ENCODE measurements at places on chromosomes 2 and 18. TPM values are rescaled to one million over a fixed set of nuclear protein-coding genes. Genes with fewer than 3 reads are reported as not detected.

Gene BMP10
- 0.83 TPM for total RNA-seq

Gene SLC9A4
- not detected for total RNA-seq

Gene GALR1
- 0.08 TPM for total RNA-seq

Gene RAD51AP2
- 0.43 TPM for total RNA-seq

Gene KHK
- 1.1 TPM for total RNA-seq

Gene PPP1R1C
- 29.6 TPM for total RNA-seq

Gene SMIM21
- not detected for total RNA-seq

Gene UGT1A4
- total RNA-seq, result not detected

Gene VPS4B
- 22.4 TPM for total RNA-seq

Gene MARCHF7
- 86.5 TPM for total RNA-seq

Gene NTSR2
- total RNA-seq, result not detected

Gene DUSP2
- 1.3 TPM for total RNA-seq

Gene PXDN
- 27.5 TPM for total RNA-seq

Gene TTN
- total RNA-seq, result 4,176 TPM

Gene IL1F10
- not detected for total RNA-seq

Gene MOGAT1
- 0.24 TPM for total RNA-seq

Gene TWIST2
- 0.83 TPM for total RNA-seq

Gene HOXD12
- total RNA-seq, result not detected

Gene C2orf66
- not detected for total RNA-seq

Gene DHRS9
- 9.8 TPM for total RNA-seq

Gene CTAGE1
- 0.13 TPM for total RNA-seq

Gene COA5
- total RNA-seq, result 28.3 TPM
